ENCODE measurements at places on chromosomes 4 and X.

- DNase-seq: no peak
Measured at GRCh38 chr4:2305766-2306501, 44.0 kb upstream of the MXD4 start.

DNA sequence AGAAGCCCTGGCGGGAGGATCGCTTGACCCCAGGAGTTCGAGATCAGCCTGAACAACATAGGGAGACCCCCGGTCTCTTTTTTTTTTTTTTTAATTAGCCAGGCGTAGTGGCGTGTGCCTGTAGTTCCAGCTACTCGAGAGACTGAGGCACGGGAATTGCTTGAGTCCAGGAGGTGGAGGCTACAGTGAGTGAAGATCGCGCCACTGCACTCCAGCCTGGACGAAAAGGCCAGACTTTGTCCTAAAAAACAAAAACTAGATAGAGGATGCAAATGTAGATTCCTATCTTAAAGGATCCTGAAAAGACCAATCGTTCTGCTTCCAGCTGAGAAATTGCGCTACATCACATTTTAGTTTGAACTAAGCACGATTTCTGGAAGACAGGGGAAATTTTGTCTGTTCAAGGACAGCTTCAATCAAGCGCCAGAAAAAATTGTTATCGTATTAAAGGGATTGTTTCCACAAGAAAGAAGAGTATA, 627 bp upstream of the HSD17B11 start:
- no peak for DNase-seq

DNA sequence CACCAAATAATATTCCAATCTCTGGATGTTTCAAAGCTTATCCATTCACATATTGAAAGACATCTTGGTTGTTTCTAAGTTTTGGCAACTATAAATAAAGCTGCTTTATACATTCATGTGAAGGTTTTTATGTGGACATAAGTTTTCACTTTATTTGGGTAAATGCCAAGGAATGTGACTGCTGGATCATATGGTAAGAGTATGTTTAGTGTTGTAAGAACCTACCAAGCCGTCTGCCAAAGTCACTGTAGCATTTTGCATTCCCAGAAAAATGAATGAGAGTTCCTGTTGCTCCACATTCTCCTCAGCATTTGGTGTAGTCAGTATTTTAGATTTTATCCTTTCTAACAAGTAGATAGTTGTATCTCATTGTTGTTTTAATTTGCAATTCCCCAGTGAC, 1047.7 kb downstream of the C4orf33 start:
- DNase-seq: no peak

DNA sequence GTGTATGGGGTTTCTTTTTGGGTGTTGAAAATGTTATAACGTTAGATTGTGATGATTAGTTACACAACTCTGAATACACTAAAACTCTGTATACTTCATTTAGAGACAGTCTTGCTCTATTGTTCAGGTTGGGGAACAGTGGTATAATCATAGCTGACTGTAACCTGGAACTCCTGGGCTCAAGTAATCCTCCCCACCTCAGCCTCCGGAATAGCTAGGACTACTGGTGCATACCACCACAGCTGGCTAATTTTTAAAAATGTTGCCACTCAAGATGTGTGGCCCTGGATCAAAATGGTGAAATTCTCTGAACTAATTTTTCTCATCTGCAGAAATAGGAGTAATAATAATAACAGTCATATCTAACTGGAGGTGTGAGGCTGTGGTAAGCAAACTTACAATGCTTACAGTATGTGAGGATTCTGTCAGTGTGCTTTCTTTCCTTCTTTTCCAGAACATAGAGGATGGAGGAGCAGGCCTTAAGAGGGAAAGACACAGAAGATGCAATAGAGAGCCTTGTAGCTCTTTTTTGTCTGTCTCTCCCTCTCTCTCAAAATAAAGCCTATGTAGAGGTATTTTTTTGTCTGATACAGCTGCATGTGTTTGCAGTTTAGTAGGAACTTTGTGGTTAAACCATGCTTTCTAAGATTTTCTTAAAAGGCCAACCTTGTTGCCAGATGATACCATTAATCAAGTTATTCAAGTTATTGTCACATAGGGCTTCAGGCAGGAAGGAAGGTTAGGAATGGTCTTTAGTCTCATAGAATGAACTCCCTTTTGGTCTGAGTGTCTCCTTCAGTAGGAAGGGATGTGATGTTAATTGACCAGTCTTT, 7.5 kb downstream of the ADD1 start:
- DNase-seq: no peak

GRCh38 chr4:37561196-37561802, 124.9 kb downstream of the RELL1 start:
- DNase-seq: no peak

Data from NCI-H460 (cell line).